Activated B cell treated with CpG ODN at 0.5 μM for 24 hours (primary cell): ENCODE measurements at places on chromosomes 4 and X. TPM values are rescaled to one million over a fixed set of nuclear protein-coding genes. Genes with fewer than 3 reads are reported as not detected.
A peak's percentile ranks its signal among the peaks of the same experiment; 100 is the strongest.

- H3K4me3 ChIP-seq: no peak overlapping the region
- no peaks in the 10 kb centered on the region for H3K36me3 ChIP-seq
- no peak overlapping the region for H3K27ac ChIP-seq
- peaks cover 2% of the 10 kb centered on the region for H3K27me3 ChIP-seq
- peaks cover 20% of the 10 kb centered on the region for H3K4me1 ChIP-seq
Measured at GRCh38 chr4:174423257-174423944, 98.9 kb downstream of the HPGD start.

DNA sequence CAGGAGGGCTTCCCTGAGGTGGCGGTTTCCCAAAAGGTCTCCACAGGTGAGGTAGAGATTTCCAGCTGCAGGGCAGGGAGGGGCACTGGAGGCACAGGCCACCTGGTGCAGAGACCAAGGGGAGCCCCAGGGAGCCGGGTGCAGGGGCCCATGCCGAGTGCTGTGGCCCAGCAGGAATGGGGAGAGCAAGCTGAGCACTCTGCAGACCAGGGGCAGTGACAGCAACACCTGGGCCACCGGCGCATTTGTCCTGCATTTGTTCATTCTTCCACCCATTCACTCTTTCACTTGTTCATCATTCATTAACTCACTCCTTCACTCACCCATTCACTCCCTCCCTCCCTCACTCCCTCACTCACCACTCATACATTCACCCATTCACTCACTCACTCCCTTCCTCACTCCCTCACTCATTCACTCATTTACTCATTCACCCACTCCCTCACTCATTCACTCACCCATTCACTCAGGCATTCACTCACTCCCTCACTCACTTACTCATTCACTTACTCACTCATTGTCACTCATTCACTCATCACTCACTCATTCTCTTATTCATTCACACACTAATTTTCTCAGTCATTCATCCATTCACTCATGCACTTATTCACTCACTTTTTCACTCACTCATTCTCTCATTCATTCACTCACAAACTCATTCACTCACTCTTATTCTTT, 16.3 kb downstream of the CPZ start:
- no peak overlapping the region for H3K4me3 ChIP-seq
- H3K27me3 ChIP-seq: no peaks in the 10 kb centered on the region
- H3K27ac ChIP-seq: no peak overlapping the region
- no peaks in the 10 kb centered on the region for H3K36me3 ChIP-seq
- no peaks in the 10 kb centered on the region for H3K4me1 ChIP-seq

Gene HTN3
- not detected in 2 replicates for total RNA-seq

Gene FOXR2
- total RNA-seq: not detected in 2 replicates

Gene MAGEB10
- not detected in 2 replicates for total RNA-seq

GRCh38 chr4:54781756-54782155, 124.0 kb downstream of the KIT start:
- no peak for DNase-seq
- no peak overlapping the region for H3K27ac ChIP-seq
- no peak overlapping the region for H3K4me3 ChIP-seq
- H3K27me3 ChIP-seq: no peaks in the 10 kb centered on the region

GRCh38 chr4:4406455-4407298, 19.8 kb downstream of the NSG1 start:
- no peaks in the 10 kb centered on the region for H3K36me3 ChIP-seq
- no peak overlapping the region for H3K4me3 ChIP-seq
- peaks cover 9% of the 10 kb centered on the region for H3K27me3 ChIP-seq
- H3K27ac ChIP-seq: no peak overlapping the region

DNA sequence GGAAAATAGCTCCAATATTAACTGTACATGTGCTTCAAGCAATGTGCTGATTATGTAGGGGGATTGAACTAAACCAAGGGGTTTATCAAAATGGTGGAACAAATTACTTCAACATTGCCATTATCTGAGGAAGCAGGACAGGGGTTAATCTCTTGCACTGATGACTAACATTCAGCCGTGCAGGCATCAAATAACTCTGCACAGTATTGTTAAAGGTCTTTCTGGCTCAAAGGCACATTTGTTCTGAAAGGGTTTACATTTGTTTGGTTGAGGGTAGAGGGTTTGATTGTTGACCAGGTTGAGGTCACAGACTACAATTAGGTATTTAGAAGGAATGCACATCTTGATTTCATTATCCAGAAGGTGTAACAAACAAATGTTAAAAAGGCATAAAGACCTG, 32.2 kb upstream of the CCSER1 start:
- H3K36me3 ChIP-seq: no peaks in the 10 kb centered on the region
- no peak overlapping the region for H3K4me3 ChIP-seq
- peaks cover 12% of the 10 kb centered on the region for H3K27me3 ChIP-seq
- peaks cover 11% of the 10 kb centered on the region for H3K4me1 ChIP-seq
- no peak overlapping the region for H3K27ac ChIP-seq

Gene CENPVL1
- not detected in 2 replicates for total RNA-seq

DNA sequence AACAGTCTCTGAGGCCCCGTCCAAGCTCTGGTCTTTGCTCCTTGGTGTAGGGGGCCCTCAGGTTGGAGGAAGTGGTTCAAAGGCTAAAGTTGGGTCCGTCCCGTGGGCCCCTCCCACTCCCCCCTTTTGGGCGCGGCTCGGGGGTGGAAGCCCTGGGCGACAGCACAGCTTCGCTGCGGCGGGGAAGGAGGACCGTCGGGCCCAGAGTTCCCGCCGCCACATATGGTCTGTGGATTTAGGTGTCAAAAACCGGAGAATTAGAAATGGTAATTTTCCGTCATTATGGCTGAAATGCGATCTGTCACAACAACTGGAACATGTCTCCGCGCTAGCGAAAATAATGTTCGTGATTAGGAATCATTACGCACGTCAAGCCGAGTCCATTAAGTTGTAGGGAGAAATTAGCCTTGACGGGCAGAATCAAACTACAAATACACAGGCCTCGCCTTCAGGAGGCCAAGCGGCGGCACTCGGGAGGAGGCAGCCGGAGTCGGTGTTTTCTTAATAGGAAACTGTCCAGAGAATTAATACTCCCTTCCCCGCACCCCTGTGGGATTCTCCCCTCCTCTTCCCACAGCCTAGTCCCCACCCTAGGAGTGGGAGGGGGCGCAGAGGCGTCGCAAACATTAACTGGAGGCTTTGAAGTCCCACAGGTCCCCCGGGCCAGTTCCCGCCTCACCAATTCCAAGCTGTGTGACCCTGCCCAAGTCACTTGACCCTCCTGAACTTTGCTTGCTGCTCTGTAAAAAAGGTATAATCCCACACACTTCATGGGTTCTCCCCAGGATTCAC, 15.0 kb downstream of the NKX3-2 start:
- H3K27me3 ChIP-seq: peaks cover 81% of the 10 kb centered on the region
- H3K4me1 ChIP-seq: peaks cover 26% of the 10 kb centered on the region
- peak overlapping the region; percentile 30 for H3K27ac ChIP-seq

- H3K36me3 ChIP-seq: no peaks in the 10 kb centered on the region
- no peak overlapping the region for H3K27ac ChIP-seq
- H3K4me1 ChIP-seq: no peaks in the 10 kb centered on the region
- DNase-seq: no peak
Measured at GRCh38 chrX:71919431-71919830, 8.8 kb downstream of the NHSL2 start.

DNA sequence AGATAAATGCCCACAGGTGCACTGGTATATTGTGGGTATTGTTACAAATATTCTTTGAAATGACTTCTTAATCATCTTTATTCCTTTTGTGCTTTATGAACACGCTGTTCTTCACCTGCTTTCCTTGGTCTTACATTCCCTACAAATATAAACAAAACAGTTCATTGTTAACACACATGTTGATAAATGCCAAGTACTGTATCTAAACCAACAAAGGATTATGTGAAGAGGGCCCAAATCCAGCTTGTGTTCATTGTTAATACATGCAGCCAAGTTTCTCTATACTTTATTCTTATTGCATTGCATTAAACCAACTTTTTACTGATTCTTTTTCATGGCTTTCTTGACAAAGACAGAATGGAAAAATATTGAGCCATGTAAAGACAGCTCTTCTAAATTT, 42.8 kb downstream of the AREG start:
- no peak overlapping the region for H3K4me3 ChIP-seq
- H3K27ac ChIP-seq: no peak overlapping the region
- H3K4me1 ChIP-seq: peaks cover 1% of the 10 kb centered on the region
- H3K36me3 ChIP-seq: no peaks in the 10 kb centered on the region
- peaks cover 2% of the 10 kb centered on the region for H3K27me3 ChIP-seq
- DNase-seq: no peak

- no peak overlapping the region for H3K27ac ChIP-seq
- H3K4me3 ChIP-seq: no peak overlapping the region
- no peak for DNase-seq
- no peaks in the 10 kb centered on the region for H3K27me3 ChIP-seq
- H3K36me3 ChIP-seq: no peaks in the 10 kb centered on the region
- no peaks in the 10 kb centered on the region for H3K4me1 ChIP-seq
Measured at GRCh38 chrX:123330229-123330942, 146.3 kb downstream of the GRIA3 start.

- no peak overlapping the region for H3K27ac ChIP-seq
- no peaks in the 10 kb centered on the region for H3K36me3 ChIP-seq
- no peak overlapping the region for H3K4me3 ChIP-seq
- H3K4me1 ChIP-seq: peaks cover 28% of the 10 kb centered on the region
- no peak for DNase-seq
- H3K27me3 ChIP-seq: peaks cover 17% of the 10 kb centered on the region
Measured at GRCh38 chr4:168880811-168881595, 129.1 kb downstream of the CBR4 start.

GRCh38 chr4:26162101-26162500, 158.7 kb upstream of the RBPJ start:
- H3K4me1 ChIP-seq: no peaks in the 10 kb centered on the region
- H3K27ac ChIP-seq: no peak overlapping the region
- no peaks in the 10 kb centered on the region for H3K36me3 ChIP-seq
- no peaks in the 10 kb centered on the region for H3K27me3 ChIP-seq
- H3K4me3 ChIP-seq: no peak overlapping the region
- no peak for DNase-seq

Gene PABPC1L2B
- total RNA-seq: not detected in 2 replicates

GRCh38 chr4:62512271-62512670, 1312.1 kb downstream of the ADGRL3 start:
- no peaks in the 10 kb centered on the region for H3K36me3 ChIP-seq
- no peaks in the 10 kb centered on the region for H3K4me1 ChIP-seq
- H3K27ac ChIP-seq: no peak overlapping the region
- no peak overlapping the region for H3K4me3 ChIP-seq
- no peak for DNase-seq

DNA sequence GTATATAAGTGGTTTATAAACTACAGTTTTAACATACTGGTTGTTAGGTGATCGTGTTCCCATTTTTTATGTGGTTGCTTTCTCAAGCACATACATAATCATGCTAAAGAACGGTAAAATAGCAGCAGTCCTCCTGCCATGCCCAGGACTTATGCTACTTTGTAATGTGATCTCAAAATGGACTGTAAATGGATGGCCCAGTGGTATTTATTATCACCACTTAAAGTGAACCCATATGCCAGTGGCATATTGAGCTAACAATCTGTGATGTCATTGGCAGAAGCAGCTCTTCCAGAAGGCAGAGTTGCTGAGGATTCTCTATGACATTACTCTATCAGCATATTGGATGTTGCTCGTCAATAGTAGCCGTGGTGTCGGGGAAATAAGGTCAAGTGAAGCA, 28.6 kb downstream of the ANK2 start:
- no peak for DNase-seq
- H3K27me3 ChIP-seq: no peaks in the 10 kb centered on the region
- H3K4me1 ChIP-seq: no peaks in the 10 kb centered on the region
- H3K36me3 ChIP-seq: no peaks in the 10 kb centered on the region
- no peak overlapping the region for H3K27ac ChIP-seq
- H3K4me3 ChIP-seq: no peak overlapping the region

Gene SPANXN4
- not detected in 2 replicates for total RNA-seq

DNA sequence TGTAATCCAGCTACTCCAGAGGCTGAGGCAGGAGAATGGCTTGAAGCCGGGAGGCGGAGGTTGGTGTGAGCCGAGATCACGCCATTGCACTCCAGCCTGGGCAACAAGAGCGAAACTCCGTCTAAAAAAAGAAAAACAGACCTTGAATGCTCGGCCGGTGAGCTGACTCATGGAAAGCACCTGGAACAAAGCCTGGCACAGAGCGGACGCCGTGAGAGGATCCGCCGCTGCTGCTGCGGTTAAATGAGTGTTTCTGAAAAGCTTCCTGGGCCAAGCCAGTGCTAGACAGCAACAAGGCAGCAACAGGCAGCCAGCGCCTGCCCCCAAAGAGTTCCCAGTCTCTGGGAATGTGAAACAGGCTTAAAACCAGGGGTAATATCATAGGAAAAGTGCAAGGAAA, 186.4 kb downstream of the AFAP1 start:
- no peak overlapping the region for H3K27ac ChIP-seq
- no peak for DNase-seq
- no peaks in the 10 kb centered on the region for H3K36me3 ChIP-seq
- no peak overlapping the region for H3K4me3 ChIP-seq
- H3K4me1 ChIP-seq: no peaks in the 10 kb centered on the region
- peaks cover 4% of the 10 kb centered on the region for H3K27me3 ChIP-seq

GRCh38 chr4:73189274-73189810, 69.3 kb downstream of the ANKRD17 start:
- no peak for DNase-seq
- no peaks in the 10 kb centered on the region for H3K27me3 ChIP-seq
- peaks cover 18% of the 10 kb centered on the region for H3K36me3 ChIP-seq
